ENCODE measurements at places on chromosomes 11 and 22.

DNA sequence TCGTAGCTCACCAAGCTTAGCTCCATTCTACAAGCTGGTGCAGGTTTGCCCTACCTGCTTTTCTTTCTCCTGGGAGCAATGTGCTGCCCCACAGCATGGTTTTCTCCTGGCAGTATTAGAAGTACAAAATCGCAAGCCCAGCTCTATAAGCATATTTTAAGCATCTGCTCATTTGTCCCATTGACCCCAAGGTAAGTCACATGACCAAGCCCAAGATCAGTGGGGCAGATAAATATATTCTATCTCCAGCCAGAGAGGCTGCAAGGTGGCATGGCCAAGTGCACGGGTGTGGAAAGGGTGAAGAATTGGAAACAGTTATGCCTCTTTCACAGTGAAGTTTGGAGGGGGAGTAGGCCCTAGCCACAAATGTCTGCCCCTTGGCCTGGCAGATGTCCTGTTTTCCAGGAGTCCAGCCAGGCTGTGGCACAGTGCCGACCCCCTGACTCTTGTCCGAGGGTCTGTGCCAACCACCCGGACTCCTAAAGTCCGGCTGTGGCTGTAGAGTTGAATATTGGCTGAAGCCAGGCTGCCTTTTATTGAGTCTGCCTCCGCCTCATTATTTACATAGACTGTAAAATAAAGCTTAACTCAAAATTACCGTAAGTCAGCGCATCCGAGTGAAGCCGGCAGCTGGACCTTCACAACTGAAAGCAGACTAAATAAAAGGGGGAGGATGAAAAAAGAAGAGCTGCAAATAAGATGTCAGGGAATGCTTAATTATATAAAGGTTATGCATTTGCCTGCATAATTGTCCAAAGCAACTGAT, 165.7 kb downstream of the COMMD9 start:
- DNase-seq, result no peak

DNA sequence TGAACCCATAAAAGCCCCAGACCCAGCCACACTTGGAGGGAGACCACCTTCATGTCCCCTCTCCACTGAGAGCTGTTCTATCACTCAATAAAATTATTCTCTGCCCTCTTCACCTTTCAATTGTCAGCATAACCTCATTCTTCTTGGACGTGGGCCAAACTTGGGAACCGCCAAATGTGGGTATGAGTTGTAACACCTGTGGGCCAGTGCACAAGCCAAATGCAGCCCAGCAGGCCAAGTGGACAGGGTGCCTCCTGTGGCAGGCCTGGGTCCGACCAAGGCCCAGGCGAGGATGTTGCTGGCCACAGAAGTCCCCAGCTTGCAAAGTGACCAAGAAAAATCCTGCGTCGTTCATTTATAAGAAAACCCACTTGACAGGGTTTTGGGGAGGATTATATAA, 621.2 kb downstream of the METTL15 start:
- no peak for DNase-seq

DNA sequence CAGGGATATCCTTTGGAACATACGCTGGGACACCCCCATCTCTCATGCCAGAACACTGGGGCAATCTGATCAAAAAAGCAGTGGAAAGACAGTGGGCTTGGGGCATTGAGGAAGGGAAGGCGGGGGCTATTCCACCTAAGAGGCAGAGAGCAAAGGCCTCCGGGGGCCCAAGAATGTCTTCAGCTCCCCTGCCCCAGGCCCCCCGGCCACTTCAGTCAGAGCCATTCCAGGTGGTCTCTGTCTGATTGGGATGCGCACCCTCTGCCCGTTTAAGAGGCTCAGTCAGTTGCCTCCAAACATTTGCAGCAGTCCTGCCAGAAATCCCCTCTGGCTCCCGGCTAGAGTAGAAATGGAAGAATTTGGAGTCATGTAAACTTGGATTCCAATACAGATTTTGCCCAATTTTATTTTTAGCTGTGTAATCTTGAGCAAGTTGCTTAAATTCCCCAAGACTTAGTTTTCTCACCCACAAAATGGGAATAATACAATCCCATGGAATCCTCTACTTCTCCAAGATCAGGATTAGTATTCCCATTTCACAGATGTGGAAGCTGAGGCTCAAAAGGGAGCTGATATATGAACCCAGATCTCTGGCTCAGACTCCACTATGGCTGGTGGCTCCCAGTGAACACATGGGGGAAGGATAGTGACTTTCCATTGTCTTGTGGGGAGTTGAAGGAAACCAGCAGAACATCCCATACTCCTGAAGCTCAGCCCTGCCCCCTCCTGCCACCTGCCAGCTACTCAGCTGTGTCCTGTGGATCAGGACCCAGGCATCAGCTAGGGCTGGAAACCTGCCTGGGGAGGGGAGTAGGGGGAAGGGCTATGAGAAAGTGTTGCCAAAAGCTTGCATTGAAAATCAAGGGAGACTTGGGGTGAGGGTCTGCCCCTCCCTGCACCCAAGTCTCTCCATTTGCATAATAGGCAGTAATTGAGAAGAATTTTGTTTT, 6.1 kb upstream of the WNT11 start:
- no peak for DNase-seq

GRCh38 chr11:112368381-112368780, 107.7 kb upstream of the PLET1 start:
- no peak for DNase-seq

DNA sequence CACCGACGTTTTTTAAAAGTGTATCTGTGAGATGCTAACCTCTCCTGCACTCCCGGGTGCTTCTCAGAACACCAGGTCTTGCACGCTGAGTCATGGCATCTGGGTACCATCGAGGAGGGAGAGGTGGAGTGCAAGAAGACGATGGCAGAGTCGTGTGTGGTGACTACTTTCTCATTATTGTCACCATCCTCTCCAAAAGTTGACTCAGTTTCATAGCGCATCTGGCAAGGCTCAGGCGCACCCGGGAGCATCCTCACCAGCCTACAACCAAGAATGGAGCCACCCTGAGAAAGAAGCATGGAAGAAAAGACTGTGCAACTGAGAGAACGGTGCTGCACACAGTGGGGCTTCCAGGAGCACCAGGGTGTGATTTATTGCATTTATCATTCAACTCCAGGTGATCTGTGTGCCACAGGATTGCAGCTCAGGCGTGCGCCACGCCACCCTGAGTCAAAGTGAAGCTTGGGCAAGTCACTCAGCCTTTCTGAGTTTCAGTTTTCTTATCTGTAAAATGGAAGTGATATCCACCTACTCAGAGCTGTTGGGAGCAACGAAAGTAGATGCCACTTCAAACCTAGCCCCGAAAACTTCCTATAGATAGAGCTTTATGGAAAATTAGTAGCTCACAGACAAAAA, 65.4 kb downstream of the LINC01488 start:
- DNase-seq, result peak; percentile 23

GRCh38 chr11:92035488-92035887, 189.1 kb upstream of the FAT3 start:
- no peak for DNase-seq

DNA sequence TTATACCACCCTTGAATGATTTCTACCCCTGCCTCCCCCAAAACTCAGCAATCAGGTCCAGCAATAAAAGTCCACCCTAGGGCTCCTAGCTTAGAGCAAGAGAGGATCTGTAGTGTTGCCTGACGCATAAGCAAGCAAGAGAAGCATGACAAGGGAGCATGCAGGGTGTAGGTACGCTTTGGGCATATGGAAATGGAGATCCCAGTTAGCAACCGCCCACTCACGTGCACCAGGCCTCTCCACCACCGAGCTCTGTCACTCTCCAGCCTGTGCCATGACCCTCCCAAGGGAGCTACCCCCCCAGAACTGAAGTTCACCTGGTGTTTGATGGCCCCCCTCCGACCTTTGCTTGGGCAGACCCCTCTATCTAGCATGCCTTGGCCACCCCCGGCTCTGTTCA, 39.4 kb downstream of the SERPINH1 start:
- DNase-seq, result no peak

- no peak for DNase-seq
These were observed 49.3 kb upstream of the MPPED2 start for GRCh38 chr11:30635401-30635989.

DNA sequence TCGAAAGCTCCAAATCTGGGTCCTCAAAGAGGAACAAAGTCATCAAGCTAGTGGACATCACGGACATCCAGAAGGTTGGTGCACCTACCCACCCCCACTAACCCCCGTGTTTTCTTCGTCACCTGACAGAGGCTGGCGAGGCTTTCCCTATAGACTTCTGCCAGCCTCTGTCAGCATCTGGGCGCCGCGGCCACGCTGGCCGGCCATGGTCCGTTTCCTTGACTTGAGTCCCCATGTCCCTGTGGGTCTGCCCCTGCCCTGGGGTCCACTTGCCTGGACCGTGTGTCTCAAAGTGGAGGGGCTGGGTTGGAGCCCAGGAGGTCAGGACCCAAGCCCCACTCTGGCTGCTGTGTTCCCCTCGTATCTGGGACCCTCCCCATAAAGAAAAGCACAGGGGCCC, 55.3 kb downstream of the GRAMD4 start:
- DNase-seq, result no peak

DNA sequence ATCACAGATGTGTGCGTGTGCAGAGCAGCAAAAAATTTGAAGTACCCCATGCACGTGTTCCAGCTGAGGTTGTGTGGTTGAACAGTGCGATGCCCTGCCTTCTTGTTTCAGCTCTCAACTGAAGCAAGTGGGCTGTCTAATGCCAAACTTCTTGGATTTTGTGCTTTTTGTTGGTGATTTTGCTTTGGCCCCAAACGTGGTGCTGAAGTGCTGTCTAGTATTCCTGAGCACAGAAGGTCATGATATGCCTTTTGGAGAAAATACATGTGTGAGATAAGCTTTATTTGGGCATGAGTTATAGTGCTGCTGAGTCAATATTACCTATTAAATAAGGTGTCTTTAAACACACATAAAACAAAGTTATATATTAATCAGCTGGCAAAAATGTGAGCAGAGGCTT, 14.1 kb downstream of the YDJC start:
- DNase-seq, result no peak

- no peak for DNase-seq
These were observed 4.7 kb downstream of the CARNS1 start for GRCh38 chr11:67420147-67420645.

GRCh38 chr11:120660024-120660565, 148.5 kb downstream of the GRIK4 start:
- no peak for DNase-seq

- DNase-seq, result no peak
These were observed 49.9 kb downstream of the RSF1 start for GRCh38 chr11:77770629-77771028.

- DNase-seq, result no peak
These were observed 42.6 kb downstream of the ST14 start for GRCh38 chr11:130202009-130202817.

- DNase-seq, result no peak
These were observed 35.8 kb upstream of the CHRM4 start for GRCh38 chr11:46427364-46427763.

- peak; percentile 75 for DNase-seq
These were observed 3.5 kb downstream of the CBX7 start for GRCh38 chr22:39148727-39149535.

DNA sequence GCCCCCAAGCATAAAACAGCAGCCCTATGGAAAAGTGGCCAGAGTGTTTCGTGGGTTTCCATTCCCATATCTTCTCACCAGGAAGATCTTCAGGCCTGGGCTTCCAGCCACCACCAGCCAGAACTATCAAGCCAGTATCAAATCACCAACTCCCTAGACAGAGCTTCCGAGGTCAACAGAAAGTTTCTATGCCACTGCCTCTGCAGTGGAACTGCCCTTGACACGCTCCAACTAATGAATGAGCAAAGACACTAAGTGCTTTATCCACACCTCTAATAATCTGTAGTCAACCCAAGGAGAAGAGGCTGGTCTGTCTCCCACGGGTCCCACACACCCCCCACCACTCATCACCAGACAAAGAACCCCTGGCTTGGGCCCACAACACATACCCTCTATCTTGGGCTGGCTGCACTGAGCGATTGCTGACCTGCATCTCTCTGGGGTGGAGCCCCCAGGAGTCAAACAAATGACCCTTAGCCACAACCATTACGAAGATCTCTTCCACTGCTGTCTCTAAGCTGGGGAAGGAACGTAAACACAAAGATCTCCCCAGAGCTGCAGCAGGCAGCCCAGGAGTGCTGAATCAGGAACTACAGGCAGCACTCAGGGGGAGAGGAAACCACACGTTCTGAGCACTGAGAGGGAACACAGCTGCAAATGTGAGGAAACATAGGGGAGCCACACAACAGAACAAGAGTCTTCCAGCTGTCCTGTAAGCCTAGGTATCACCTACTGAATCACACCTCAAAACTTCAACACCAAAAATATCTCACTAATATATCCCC, 9.7 kb downstream of the OR5AN1 start:
- no peak for DNase-seq

GRCh38 chr22:27993774-27994350, 74.8 kb upstream of the PITPNB start:
- DNase-seq, result peak; percentile 12

GRCh38 chr11:68956142-68956541, 24.6 kb downstream of the MRGPRD start:
- DNase-seq, result no peak

- no peak for DNase-seq
These were observed 457 bp downstream of the RNF141 start for GRCh38 chr11:10540546-10540914.

- DNase-seq, result peak; percentile 31
These were observed 3.7 kb downstream of the TRPM5 start for GRCh38 chr11:2440646-2441045.

DNA sequence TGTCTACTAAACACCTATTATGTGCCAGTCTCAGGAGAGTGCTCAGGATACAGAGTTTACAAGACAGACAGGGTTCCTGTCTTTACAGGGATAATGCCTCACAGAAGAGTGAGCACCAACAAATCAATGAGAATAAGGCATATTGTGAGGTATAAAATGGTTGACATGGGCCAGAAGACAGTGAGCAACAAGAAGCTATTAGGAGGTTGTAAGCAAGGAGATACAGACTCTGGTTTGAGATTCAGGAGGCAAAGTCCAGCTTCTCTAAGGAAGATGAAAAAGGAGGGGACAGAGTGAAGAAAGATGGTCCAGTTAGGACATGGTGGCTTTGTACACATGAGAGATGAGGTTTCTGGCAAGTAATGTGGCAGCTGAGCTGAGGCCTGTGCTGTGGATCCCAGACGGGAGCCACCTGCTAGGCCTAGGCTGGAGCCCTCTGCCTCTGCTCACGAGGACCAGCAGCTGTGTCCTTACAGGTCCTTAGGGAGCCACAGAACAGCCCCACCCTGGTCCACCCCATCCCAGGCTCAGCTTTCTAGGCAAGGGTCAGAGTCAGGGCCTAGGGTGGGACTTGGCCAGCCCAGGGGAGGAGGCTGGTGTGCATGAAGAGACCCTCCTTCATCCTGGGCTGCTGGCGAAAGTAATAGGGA, 110.5 kb downstream of the ZNF280B start:
- DNase-seq, result no peak

Measured in tibial artery (tissue), 4 donors.